ENCODE measurements at places on chromosomes 3 and 15.

GRCh38 chr15:100824211-100824610 lies 55.4 kb upstream of the ALDH1A3 start:
- DNase-seq: no peak

DNA sequence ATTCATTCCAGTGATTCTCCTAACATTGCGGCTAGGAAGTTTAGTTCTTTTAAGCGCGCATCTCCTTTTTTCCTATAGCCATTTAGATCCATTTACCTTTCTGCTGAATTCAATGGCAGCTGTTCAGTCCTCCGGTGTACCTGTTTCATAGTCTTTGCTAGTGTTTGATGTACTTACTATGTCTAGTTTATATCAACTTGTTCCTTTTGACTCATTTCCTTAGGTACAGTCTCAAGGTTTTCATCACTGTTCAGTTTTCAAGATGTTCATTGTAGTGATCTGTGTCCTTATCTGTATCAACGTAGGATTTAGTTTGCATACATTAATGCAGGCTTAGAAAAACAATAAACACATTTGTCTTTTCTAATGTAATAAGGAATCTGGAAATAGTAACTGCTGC lies 59.0 kb upstream of the MBNL1 start:
- no peak for DNase-seq

DNA sequence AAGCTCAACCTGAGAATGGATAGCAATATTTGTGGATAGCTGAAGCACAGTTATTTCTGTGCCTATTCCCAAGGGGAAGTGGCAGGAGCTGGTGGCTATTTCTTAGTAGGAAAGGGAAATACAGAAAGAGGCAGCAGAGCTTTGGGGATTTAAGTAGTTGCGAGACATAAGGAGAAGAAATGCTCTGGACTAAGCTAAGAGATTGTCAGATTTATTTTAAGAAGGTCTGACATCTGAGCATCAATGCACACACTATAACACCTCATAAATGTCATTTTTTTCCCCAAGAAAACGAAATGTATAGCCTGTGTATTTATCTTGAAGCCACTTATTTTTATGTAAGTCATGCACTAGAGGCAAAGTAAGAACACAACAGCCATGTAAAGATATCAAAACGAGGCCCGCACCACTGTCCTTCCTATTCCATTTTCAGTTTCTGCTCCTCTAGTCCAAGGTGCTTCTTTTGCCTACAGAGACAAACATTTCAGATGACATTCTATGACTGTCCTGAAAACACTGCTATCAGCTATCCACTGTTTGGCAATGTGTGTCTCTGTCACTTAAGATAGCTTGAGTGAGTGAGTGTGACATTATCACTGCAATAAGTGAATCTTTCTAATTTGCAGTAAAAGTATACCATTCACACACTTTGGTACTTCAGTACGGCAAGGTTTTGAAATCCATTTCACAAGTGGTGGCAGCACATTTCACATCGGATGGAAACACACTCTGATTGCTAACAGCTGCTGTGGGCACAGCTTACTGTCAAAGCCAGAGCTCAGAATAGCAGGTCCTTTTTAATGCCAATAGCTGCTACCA lies 62.7 kb upstream of the ICE2 start:
- no peak for DNase-seq

GRCh38 chr3:112253301-112253971 lies 40.6 kb downstream of the SLC9C1 start:
- DNase-seq: no peak

- no peak for DNase-seq
Observed at GRCh38 chr3:133941415-133941821, 45.7 kb upstream of the RAB6B start.

DNA sequence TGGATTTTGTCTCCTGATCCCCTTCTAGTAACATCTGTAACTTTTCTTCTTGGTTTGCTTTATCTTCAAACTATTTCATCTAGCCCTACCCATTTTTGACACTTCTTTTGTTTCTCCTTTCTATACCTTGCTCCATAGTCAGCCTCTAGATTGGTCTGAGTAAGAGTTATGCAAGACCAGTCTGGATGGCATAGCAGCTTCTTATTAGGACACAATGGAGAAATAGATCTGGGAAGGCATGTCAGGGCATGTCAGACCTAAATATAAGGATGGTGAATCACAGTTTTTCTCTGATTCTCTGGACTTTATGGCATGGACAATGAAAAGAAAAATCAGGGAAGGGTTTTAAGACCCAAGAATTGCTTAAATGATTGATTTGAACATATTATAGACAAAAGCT lies 452.5 kb downstream of the RAP2B start:
- no peak for DNase-seq

GRCh38 chr3:16441371-16441875 lies 72.1 kb downstream of the RFTN1 start:
- no peak for DNase-seq

DNA sequence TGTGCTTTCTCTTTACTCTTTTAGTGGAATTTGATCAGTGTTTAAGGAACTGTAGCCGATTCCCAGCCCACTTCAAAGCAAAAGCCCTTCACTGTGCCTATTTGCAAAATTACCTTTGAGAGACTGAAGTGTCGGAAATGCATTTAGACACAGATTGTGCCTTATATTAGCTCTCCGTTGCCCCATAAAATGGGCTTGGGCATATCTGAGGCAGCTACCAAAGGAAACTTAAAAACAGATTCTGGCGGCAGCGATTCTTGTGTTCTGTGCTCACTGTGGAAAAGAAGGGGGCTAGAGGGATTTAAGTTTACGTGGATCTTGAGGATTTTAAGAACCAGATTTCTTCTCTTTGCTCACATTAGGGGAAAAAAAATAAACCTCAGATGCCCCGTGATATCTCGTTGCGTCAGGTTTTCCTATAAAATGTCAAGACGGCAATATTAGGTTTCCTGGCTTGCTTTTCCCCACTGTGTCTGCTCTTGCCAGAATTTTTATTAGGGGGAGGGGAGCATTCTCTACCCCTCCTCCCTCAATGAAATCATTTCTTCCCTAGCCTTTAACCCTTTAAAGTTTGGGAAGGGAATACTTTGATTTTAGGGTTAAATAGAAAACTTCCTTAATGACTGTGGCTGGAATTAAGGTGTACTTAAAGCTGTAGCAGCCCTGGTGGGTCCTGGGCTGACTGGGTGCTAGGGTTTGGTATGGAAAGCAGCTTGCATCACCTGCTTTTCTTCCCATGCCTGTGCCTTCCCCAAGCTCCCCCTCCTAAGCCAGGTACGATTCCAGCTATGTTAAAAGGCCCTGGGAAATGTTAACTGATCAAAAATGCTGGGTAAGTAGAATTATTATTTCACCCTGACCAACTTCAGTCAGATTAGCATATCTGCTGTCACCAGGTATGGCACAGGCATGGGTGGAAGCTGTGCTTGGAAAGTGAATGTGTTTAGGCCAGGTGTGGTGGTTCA lies 73.8 kb downstream of the SMAD3 start:
- DNase-seq: no peak

- no peak for DNase-seq
Observed at GRCh38 chr3:44355362-44356033, 16.9 kb downstream of the TCAIM start.

DNA sequence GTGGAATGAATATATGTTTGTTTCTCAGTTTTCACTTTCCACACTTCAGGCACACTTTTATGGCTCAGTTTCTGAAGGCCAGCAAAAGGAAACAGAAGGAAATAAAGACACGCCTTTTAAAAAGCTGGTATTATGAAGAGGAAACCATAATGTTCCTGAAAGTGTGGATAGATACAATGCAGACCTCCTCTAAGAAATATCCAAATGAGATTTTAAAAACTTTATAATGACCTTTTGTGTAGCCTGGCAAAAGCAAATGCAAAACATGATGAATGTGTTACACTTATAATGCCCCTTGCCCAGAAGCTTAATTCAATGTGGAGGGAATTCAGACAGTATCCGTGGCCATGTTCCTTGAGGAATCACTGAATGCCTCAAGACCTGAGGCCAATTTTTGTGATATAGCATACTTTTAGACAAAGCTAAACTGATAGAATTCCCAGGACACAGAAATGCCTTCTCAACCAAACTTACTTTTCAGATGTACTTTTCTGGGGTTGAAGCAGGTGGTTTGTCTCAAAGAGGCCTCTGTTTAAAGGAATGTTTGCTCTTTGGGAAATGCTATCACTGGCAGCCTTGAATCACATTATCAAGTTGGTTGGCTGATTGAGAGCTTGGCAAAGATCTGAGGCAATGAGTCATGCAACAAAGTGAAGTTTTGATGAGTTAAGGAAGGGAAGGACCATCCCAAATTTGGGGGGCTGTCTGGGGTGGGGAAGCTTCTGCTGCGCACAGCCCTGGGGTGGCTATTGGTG lies 77.1 kb upstream of the CACNA2D3 start:
- DNase-seq: no peak

DNA sequence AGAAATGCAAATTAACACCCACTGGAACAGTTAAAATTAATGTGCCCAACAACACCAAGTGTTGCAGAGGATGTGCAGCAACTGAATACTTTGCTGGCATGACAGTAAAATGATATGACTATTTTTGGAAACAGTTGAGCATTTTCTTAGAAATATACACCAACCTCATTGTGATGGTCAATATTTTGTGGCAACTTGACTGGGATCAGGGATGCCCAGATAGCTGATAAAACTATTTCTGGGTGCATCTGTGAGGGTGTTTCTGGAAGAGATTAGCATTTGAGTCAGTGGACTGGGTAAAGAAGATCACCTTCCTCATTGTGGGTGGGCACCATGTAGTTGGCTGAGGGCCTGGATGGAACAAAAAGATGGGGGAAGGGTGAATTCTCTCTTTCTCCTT lies 57.9 kb downstream of the RPLP1 start:
- DNase-seq: no peak

GRCh38 chr3:46087871-46088270 lies 60.6 kb upstream of the XCR1 start:
- no peak for DNase-seq

DNA sequence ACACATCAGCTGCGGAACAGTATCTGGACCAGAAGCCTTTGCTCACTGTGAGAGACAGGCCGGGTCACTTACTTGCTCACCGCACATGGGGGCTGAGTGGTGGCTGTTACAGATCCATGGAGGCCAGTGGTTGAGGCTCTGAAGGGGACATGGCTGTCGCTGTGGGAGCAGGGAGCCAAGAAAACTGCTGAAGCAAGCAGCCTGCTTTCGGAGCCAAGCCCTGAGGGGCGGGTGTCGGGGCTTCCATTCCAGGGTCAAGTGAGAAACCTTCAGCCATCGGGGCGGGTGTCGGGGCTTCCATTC lies 42.3 kb upstream of the ADAMTS17 start:
- no peak for DNase-seq

- no peak for DNase-seq
Observed at GRCh38 chr3:65490114-65490513, 548.6 kb downstream of the MAGI1 start.

DNA sequence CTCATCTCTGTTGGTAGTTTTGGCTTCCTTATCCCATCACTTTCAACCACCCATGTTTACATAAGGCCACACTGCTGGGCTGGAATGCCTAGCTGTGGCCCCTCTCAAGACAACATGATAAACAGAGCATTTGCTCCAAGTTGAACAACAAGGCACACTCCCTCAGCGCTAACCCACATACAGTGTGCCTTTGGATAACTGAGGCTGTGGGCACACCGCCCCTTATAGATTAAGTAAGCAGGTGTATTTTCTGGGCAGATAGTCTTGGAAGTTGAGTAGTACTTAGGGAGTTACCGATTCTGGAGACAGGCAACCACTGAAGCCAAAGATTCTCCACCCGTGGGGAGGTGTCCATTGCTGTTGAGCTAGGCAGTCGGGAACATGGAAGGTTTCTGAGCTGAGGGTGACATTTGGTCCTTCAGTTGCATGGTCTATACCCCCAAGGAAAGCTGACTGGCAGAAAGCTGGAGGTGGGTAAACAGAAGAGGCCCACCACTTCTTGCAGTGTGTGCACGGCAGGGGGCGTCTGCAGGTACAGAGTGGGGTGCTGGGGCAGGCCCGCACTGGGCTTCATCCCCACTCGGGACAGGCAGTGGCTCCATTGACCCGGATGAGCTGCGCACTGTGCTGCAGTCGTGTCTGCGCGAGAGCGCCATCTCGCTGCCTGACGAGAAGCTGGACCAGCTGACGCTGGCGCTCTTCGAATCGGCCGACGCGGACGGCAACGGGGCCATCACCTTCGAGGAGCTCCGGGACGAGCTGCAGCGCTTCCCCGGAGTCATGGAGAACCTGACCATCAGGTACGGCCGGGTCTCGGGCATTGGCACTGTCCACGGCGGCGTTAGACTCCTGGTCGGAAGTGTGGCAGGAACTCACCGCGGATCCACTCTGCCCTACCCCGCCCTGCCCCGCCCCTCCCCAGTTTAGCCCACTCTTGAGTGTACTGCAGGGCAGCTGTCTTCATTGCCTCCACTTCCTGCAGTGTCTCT lies 16.8 kb downstream of the NOX5 start:
- peak; percentile 52 for DNase-seq

GRCh38 chr15:66625531-66625930 lies 59.7 kb upstream of the LCTL start:
- DNase-seq: no peak

GRCh38 chr15:83866692-83867091 lies 212.8 kb downstream of the ADAMTSL3 start:
- no peak for DNase-seq
